Tibial nerve (tissue), 4 donors: ENCODE measurements at places on chromosomes 1 and 21.

DNA sequence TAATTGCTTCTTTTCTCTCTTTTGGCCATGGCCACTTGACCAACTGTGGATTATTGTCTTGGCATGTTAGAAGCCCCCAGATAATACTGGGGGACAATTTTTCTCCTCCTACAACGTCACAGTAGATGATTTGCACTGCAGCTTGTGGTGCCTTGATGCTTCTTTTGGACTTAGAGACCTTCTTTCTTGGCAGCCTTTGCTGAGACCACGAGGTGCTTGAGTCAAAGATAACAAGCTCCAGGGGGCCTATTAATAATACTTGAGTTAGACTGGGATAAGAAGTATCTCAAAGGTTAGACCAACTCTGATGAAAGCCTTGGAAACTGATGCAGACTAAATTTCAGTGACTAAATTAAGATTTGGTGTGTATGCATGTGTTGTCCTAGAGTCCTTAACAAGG, 3.2 kb downstream of the PPP1R12B start:
- DNase-seq: no peak

DNA sequence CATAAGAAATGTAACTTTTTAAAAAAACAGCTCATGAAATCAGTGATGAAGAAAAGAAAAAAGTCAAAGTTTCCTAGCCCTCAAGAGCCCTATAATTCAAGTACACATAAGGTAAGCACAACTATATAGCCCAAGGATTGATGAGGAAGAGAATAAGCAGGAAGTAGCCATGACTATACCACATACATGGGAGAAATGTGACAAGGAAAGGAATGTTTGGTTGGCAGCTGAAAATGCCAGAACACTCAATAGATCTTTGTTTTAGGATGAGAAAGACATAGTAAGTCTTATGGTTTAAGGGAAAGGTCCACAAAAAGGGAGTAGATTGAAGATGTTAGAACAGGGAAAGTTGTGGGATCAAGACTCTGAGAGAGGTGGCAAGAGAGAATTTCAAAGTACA, 5.7 kb downstream of the DOCK7 start:
- DNase-seq: no peak

DNA sequence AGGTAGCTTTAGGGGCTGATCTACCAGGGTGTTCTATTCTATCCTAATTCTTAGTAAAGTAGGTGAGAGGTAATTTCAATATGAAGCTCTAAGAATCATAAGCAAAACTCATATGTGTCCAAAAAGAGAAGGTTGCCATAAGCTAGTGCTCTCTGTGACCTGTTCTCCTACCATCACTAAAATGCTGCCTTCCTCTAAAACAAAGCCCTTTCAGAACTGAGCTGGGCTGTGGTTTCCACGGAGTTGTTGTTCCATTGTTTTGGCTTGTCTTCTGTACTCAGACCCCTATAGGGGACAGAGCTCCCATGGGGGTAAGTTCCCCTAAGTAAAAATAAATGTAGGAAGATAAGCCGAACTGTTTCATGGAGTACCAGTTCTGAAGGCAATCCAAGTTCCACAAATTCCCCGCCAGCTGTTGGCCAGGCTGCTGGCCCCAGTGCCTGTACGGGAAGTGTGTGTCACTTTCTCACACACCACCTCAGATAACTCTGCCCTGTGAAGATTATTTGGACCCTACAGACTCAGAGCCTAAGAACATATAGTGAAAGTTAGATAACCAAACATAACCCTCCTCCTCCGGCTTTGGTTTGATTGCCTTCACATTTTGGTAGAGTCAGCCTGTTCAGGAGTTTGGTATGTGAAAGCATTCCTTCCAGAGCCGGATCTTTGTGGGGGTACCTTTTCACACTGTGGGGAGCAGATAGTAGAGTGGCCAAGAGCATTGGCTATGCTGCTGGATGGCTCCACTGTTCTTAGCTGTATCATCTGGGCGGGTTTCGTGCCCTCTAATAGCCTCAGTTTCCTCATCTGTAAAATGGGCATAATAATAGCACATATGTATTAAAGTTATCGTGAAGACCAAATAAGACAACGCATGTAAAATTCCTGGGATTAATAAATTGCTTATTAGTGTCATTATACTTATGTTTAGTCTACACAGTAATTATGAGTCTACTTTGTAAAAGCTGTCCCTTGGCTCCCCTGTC, 10.8 kb downstream of the DPT start:
- DNase-seq: no peak

DNA sequence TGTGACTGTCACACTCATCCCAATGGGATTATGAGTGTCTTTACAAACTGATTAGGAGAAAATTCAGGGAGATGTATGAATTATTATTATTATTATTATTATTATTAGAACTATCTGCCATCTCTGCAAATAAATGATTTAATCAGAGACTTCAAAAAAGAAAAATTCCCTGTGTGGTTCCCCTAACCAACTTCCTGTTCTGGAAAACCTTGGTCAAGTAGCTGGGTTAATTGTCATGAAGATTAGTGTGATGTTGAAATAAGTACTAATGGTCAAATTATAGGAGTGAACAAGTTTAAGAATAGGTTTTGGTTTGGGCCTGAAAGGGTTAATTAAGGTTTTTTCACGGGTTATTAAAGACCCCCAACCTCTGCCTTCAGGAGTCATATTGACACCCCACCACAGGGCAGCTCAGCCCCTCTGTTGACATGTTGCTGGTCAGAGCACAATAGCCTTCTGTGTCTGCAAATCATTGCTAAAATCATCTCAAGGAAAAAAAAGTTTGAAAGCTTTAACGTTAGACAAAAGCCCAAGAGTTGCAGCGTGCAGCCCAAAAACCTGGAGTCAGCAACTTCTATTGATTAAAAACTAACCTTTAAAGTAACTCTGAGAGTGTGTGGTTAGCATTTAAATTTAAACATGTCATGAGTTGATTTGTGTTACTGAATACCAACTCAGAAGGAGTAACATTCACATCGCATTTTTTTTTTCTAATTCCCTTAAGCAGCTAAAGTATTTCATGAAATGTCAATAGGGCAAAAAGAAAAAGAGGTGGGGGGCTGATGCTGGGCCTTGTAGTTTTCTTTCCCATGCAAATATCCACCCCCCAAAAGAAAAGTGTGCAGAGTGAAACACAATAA, 272.5 kb downstream of the TM2D1 start:
- no peak for DNase-seq

DNA sequence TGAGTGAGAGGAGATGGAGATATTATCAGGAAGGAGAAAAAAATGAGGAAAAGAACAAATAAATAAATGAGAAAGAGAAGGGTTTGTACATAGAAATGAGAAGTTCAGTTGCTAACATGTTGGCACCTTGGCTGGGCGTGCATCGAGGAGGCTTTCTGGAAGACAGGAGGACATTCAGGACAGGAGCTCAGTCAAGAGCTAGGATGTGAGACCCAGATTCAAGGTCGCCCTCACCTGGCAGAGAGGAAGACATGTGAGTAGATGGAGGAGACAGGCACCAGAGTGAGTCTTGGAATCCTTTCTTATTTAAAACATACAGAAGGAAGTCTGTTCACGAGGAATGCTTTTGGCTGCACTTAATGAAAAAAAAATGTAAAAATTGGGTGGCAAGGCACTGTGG, 640.9 kb downstream of the NPHP4 start:
- no peak for DNase-seq

DNA sequence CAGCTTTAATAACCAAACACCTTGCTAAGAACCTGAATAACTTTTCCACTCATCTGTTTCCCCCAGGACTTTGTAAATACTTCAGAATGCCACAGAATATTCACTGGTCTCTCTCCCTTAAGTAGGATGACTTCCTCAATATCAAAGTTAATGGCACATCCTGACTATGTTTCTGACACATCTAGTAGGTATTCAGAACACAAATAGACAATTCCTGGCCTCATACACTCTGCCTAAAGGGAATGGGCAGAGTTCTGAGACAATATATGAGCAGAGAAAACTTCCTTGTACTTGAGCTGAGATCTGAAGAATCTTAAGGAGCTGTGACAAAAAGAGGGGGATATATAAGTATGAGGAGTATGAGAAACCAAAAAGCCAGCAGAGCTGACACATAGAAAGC, 34.8 kb downstream of the ANKRD13C start:
- no peak for DNase-seq

DNA sequence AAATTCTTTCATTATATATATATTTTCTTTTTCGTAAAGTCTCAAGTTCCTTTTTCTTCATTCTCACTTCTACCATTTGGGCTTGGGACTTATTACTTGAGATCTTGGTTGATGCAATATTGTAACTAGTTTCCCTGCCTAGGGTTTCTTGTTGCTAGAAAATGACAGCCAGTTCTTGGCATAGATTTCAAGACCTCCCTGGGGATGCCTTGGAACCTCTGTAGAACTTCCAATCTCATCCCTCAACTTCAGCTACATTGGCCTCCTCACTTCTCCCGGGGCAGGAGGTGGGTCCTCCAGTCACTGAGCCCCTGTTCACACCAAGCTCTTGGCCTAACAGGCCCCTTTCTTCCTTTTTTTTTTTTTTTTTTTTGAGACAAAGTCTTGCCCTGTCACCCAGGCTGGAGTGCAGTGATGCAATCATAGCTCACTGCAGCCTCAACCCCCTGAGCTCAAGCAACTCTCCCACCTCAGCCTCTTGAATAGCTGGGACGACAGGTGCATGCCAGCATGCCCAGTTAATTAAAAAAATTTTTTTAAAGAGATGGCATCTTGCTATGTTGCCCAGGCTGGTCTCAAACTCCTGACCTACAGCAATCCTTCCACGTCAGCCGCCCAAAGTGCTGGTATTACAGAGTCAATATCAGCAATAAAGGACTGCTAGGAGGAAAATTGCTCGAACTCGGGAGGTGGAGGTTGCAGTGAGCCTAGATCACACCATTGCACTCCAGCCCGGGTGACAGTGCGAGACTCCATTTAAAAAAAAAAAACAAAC, 33.1 kb downstream of the MAP3K7CL start:
- no peak for DNase-seq

DNA sequence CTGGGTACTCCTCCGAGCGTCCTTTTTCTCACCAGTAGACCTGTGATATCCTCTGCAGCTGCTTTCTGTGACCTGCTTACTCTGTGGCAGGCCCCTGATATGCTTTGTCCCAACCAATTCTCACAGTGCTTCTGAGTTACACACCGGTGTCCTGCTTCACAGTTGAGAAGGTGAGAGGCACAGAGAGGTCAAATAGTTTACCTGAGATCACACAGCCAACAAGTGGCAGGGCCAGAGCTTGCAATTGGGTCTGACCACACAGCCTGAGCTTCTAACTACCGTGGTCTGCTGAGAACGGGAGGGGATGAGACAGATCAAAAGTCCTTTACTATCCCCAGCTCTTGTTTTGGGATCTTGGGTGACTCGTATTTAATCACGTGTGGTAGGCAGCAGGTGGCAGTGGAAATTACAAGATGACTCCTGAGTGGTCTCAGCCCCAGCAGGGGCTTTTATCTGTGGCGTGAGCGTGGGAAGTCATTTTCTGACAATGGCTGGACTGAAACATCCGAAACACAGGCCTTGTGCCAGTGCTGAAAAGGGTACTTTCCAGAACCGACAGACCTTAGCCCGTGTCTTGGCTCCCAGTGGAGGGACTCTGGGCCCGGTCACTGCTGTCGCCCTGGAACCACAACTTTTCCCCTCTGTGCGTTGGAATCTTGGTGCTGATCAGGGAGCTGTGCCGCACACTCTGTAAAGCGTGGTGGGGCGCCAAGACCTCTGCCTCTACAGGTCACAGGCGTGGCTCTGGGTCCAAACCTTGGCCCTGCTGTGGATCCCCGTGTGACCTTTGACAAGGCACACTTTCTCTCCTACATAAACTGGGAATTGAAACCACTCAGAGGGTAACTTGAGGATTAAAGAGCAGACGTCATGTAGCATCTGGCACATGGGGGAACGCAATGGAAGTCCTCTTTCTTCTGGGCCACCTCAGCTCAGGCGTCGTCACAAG, 11.9 kb downstream of the THEMIS2 start:
- no peak for DNase-seq

DNA sequence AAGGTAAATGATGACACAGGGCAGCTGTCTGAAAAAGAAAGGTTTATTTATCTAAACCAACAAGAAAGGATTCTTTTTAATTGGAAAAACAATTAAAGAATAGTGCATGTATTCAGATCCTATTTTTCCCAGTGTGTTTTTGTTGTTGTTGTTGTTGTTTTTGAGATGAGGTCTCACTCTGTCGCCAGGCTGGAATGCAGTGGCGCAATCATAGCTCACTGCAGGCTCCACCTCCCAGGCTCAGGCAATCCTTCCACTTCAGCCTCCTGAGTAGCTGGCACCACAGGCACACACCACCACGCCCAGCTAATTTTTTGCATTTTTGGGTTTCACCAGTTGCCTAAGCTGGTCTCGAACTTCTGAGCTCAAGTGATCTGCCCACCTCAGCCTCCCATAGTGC, 22.1 kb downstream of the NEK2 start:
- no peak for DNase-seq
